Lung microvascular endothelial cell (primary cell): ENCODE measurements at places on chromosomes 13 and 19.
A peak's percentile ranks its signal among the peaks of the same experiment; 100 is the strongest.

GRCh38 chr13:81142306-81142999 lies 801.5 kb upstream of the SPRY2 start:
- no peak for DNase-seq

DNA sequence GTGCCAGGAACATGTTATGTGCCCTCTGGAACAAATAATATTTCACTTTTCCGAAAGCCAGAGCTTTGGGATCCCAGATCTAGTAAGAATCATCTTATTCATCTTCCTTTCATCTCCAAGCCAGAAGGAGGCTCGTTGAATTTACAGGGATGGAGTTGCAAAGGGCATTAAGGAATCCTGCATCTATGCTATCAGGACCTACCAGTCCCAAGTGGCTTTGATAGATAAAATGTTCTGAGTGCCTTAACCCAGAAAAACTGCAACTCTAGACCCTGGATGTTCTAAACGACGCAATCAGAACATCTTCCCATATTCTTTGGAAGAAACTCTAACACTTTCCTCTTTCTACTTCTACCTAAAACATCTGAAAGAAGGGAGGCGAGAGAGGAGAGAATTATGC lies 9.2 kb upstream of the EDDM13 start:
- no peak for DNase-seq

DNA sequence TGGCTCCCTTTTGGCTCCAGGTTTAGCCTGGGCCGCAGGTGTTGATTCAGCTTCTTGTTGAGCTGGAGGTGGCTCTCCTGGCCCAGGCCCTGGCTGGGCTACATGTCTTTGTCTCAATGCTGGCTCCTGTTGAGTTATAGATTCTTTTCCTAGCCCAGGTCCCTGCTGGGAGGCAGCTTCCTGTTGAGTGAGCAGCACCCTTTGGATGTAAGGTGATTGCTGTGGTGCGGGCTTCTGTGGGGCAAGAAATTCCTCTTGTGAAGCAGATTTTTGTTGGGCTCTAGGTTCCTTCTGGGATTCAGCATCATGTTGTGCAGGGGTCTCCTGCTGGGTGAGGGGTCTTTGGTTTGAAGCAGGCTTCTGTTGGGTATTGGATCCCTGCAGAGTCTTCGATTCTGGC lies 545 bp downstream of the LIPE start:
- no peak for DNase-seq

DNA sequence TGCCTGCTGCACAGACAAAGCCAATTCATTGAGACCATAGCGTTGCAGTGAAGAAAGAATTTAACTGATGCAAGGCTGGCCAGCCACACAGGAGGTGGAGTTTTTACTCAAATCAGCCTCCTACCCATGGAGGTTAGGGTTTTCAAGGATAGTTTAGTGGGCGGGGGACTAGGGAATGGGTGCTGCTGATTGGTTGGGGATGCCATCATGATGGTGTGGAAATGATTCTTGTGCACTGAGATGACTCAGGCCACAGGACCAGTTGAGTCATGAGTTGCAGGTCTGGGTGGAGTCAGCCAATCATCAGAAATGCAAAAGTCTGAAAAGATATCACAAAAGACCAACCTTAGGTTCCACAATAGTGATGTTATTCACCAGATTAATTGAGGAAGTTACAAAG lies 359.6 kb downstream of the FOXO1 start:
- DNase-seq, result no peak

GRCh38 chr13:23999424-23999823 lies 102.1 kb upstream of the C1QTNF9B start:
- DNase-seq, result no peak

DNA sequence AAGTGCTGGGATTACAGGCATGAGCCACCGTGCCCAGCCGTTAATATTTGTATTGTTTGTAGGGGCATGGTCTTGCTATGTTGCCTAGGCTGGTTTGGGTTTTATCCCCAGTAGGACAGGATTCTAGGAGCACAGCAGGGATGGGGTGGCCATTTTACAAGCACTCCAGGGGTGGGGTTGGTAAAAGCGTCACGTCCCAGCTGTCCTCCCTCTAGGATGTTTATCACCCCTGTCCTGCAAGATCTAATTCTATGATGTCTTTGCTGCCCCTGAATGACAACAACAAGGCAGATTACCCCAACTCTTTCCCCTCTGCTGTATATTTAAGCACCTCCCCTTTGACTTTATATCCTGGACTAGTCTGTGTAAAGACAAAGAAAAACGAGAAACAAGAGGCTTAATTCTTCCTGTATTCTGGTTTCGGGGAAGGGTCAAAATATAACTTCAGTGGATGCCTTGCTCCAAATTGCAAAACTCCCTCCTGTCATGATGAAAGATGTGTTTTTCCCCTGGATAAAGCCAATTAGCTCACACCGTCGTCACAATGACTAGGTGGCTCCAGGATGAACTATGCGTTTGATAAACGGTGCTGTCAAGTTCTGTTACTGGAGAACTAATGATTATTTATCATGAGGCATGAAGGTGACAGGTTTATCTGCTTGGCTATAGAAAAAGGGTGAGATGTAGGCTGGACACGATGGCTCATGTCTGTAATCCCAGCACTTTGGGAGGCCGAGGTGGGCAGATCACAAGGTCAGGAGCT lies 27.8 kb upstream of the OR1M1 start:
- DNase-seq, result no peak

GRCh38 chr13:78420814-78421213 lies 182.5 kb downstream of the POU4F1 start:
- DNase-seq, result no peak

DNA sequence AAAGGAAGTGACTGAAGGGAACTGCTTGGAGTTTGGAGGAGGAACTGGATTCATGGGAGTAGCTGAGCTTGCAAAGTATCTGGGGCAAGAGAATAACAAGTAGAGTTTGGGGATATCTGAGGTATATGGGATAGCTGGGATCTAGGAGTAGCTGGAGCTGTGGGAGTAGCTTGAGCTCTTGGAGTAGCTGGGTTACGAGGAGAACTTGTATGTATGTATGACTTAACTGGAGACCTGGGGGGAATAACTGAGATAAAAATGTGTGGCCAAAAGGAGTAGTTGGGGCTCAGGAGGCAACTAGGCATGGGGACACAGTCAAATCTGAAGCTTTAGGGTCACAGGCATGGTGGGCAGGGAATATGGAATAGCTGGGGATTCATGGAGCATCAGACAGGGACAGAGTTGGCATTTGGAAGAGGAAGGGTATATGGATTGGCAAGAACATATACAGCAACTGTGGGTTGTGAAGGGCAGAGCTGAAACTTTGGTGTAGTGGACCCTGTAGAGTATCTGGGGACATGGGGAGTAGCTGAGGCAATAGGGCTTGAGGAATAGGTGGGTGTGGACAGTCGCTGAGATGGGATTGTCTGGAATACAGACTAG lies 18.6 kb downstream of the ANKRD24 start:
- no peak for DNase-seq

DNA sequence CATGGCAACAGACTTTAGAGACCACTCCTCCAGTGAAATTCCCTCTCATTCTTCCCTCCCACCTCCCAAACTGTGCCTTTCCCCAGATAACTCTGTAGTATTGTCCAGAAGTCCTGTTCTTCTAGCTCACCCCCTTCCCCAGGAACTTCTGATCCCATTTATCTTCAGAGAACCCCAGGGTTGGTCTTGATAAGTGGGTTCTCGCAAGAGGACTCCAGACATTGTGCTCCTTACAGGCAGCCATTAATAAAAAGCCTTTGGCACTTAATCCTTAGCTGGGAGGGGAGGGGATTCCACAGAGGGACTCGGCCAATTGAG lies 1.9 kb downstream of the LTBP4 start:
- no peak for DNase-seq

- no peak for DNase-seq
These were observed 1060.4 kb downstream of the EFNB2 start for GRCh38 chr13:105474983-105475610.

DNA sequence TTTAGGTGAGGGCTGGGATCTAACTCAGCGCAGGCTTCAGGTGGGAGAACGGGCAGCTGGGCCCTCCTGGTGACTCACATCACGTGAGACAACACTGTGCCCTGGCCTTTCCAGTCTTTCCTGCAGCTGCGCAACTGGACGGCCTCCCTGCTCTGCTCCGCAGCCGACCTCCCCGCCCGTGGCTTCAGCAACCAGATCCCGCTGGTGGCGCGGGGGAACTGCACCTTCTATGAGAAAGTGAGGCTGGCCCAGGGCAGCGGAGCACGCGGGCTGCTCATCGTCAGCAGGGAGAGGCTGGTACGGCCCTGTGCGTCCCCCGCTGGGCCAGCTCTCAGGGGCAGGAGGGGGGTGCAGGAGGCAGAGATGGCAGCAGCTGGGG lies 8.8 kb downstream of the SPPL2B start:
- no peak for DNase-seq

- no peak for DNase-seq
These were observed 1038.3 kb upstream of the SPRY2 start for GRCh38 chr13:81379183-81379582.

- DNase-seq, result no peak
These were observed 46.5 kb downstream of the LYL1 start for GRCh38 chr19:13056052-13056660.

GRCh38 chr19:9958379-9958821 lies 22.1 kb upstream of the OLFM2 start:
- no peak for DNase-seq

GRCh38 chr19:6484230-6484629 lies 2.6 kb upstream of the DENND1C start:
- no peak for DNase-seq

GRCh38 chr19:6270822-6271221 lies 9.0 kb downstream of the MLLT1 start:
- no peak for DNase-seq

- peak; percentile 97 for DNase-seq
These were observed 44.3 kb downstream of the ZNF611 start for GRCh38 chr19:52690369-52691214.

DNA sequence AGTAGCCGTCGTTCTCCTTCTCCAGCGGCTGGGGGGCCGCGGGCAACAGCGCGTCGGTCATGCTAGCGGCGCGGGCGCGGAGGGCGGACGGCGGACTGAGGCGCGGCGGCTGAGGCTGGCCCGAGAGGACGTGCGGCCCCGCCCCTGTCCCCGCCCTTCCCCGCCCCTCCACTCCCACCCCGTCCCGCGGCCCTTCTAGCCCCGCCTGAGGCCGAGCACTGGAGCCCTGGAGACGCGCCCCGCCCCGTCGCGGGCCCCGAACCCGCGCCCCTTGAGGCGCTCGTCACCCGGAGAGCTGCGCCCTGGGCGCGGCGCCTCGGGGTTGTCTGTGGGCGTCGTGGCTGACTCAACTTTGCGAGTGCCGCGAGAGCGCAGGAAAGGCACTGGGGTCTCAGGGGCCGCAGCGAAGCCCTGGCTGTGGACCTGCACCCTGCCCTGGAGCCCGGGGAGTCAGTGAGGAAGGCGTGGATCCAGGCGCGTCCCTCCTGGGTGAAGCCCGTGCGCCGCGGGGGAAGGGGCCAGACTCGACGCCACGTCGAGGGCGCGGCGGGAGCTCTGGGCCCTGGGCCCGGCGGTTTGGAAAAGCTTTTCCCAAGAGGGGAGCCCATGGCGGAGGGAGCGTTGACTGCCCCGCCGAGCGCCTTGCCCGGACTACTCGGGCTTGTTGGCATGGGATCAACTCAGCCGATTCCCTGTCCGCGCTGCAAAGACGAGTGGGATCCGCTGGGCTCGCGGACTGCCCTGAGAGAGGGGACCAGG lies at the start of gene RHPN2:
Gene RHPN2, minus strand, starts transcription at position 97 of the 759 bp plus-strand sequence. Its CDS starts 36 bp downstream, at position 61.
- DNase-seq, result peak; percentile 47

- no peak for DNase-seq
These were observed 59.4 kb upstream of the FARP1 start for GRCh38 chr13:98083507-98083906.

DNA sequence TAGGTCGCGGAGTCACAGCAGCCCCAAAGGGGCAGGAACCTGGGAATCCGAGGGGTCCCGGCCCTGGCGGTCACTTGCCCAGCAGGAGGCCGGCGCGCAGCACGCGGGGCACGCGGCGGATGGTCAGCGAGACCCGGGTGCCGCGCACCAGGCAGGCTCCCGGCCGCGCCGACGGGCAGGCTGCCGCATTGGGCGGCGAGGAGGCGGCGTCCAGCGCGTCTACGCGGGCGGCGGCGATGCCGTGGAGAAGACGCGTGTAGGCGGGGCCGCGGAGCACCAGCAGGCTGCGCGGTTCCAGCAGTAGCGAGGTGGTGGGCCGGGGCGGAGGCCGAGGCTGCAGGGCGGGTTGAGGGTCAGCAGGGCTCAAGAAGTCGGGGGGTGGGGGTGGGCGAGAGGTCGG lies 607 bp upstream of the SYNE4 start:
- peak; percentile 74 for DNase-seq

- DNase-seq, result no peak
These were observed 334.0 kb downstream of the SLITRK5 start for GRCh38 chr13:88005188-88005587.

GRCh38 chr13:45433381-45433790 lies 15.2 kb upstream of the SLC25A30 start:
- no peak for DNase-seq

DNA sequence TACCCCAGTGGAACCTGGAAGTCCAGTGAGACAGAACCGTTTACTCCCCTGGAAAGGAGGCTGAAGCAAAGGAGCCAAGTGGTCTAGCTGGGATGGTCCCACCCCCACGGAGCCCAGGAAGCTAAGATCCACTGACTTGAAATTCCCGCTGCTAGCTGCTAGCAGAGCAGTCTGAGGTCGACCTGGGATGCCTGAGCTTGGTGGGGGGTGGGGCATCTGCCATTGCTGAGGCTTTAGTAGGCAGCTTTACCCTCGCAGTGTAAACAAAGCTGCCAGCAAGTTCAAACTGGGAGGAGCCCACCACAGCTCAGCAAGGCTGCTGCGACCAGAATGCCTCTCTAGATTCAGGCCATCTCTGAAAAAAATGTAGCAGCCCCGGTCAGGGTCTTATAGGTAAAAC lies 437.0 kb downstream of the SUCLA2 start:
- DNase-seq, result no peak

GRCh38 chr13:98765996-98766519 lies 13.6 kb upstream of the SLC15A1 start:
- DNase-seq, result no peak

DNA sequence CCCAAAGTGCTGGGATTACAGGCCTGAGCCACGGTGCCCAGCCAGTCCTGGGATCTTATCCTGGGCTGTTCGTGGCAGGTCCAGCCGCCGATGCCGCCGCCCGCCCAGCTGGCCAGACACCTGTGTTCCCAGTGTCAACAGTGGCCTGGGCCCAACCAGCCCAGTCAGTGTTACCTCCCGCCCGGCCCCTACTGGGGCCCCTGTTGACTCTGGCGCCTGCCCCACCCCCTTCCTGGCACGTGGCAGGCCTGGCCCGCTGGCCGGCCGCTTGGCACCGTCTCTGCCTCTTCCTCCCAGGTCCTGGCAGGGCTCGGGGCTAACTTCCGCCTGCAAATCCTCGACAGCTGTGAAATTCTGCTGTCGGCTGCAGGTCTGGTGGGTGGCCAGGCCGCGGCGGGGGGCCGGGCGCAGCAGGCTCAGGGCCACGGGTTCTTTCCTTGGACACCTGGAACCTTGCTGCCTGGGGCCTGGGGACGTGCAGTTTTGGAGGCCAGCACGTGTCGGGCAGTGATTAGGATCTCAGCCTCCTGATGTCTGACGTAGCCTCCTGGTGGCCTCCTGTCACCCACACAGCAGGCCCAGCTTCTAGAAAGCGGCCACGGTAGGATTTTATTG lies 9.1 kb downstream of the ARID3A start:
- DNase-seq, result peak; percentile 97

- DNase-seq, result no peak
These were observed 73.1 kb downstream of the KL start for GRCh38 chr13:33089311-33089710.
